SW480 (cell line): ENCODE measurements at places on chromosomes 13 and 19.

- DNase-seq, result no peak
These were observed 51.7 kb upstream of the KPNA3 start for GRCh38 chr13:49844181-49844580.

DNA sequence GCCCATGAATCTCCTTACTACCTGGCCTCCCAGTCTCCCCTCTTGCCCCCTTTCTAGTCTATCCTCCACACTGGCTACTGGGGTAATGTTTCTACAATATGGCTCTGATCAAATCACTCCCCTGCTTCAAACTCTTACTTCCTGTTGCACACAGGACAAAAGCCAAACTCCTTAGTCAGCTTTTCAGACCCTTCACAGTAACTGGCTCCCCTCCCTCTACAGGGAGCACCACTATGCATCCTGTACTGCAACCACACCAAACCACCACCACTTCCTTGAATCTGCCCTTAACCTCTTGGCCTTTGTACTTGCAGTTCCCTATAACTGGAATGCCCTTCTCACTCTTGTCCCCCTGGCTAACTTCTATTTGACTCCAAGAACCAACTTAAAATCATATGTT is 32.2 kb downstream of the DEDD2 start:
- no peak for DNase-seq

- DNase-seq, result no peak
These were observed 13.9 kb downstream of the TFDP1 start for GRCh38 chr13:113598481-113598880.

DNA sequence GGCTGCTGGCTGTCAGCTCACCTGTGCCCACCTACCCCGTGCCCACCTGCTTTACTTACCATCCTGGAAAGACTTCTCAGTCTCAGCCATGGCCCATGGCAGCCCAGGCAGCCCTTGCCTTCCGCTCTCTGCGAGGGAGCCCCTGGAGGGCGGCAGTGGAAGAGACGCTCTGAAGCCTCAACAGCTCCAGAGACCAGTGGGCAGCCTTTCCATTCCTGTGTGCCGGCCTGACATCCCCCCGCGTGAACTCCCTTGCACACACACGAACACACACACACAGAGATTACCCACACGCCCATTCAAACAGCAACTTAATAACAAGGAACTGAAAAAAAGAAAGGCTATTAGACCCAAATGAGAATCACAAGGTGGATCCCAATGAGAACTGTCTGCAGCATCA is 14.2 kb upstream of the RASA3 start:
- DNase-seq, result no peak

GRCh38 chr19:39327363-39328045 is 6.8 kb upstream of the LRFN1 start:
- DNase-seq, result no peak

GRCh38 chr19:1725100-1726064 is 27.9 kb upstream of the ONECUT3 start:
- no peak for DNase-seq
